Hematopoietic multipotent progenitor cell treated with erythropoietin and hydrocortisone succinate and interleukin-3 and kit ligand, for 17 days (in vitro differentiated cells): ENCODE measurements at places on chromosomes 7 and 10.
A peak's percentile ranks its signal among the peaks of the same experiment; 100 is the strongest.

DNA sequence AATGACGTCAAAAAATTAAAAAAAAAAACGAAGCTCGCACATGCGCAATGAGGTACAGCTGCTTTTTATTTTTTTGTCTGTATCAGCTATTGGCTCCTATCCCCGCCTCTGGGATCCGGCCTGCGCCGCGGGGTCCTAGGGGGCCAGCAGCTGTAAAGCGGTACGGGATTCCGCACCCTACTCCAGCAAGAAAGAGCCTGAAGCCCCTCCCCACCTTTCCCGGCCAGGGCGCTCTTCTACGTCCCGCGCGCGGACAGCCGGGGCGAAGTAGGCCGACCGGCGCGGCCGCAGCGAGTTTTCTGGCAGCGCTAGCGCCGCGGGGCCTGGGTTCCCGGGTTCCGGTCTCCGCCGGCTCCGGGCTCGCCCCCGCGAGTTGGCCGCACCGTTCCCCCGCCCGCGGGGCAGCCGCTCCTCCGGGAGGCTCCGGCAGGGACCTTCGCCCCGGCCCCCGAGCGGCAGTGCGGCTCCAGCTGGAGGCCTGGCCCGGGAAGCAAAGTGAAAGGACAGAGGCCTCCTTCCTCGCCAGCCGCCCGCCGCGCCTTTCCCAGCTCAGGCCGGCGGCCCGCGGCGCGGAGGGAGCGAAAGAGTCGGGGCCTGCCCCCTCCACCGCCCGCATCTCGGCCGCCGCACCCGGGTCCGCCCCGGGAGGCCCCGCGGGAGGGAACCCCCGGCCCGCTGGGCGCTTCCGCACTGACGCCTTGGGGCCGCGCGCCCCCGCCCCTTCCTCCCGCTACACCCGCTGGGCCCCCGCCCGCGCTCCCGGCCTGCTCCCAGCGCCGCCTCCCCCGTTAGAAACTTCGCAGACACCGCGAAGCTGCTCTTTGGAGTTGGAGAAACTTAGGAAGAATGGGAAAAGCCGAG is 4.7 kb upstream of the SPAG6 start:
- peak; percentile 95 for DNase-seq

GRCh38 chr10:93068411-93069244 is 5.1 kb upstream of the CYP26A1 start:
- DNase-seq = no peak

GRCh38 chr7:78039790-78040776 is 241.5 kb downstream of the PHTF2 start:
- peak; percentile 35 for DNase-seq

DNA sequence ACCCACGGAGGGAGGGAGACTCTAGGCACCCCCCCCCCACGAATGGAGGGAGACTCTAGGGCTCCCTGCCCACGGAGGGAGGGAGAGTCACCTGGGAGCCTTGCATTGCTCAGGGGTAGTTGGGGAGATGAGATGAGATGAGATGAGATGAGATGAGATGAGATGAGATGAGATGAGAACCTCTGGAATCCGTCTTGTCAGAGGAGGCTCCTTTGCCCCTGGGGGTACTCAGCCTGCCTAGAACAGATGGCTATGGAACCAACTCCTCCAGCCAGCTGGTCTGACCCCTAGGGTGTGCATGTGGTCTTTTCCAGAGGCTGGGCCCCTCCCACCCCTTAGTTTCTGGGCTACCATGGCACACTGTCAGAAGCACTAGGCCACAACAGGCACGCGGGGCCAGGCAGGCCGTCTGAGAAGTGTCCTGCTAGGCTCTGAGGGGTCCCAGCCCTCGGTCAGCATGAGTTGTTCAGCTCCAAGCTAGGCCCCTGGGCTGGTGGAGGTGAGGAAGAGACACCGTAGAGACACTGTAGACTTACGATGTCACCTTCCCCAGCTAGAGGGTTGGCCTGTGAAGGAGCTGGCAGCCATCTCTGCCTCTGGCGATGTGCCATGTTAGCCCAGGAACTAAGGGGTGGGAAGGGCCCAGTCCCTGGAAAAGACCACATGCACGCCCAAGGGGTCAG is 8.8 kb downstream of the TSPAN15 start:
- DNase-seq = no peak

DNA sequence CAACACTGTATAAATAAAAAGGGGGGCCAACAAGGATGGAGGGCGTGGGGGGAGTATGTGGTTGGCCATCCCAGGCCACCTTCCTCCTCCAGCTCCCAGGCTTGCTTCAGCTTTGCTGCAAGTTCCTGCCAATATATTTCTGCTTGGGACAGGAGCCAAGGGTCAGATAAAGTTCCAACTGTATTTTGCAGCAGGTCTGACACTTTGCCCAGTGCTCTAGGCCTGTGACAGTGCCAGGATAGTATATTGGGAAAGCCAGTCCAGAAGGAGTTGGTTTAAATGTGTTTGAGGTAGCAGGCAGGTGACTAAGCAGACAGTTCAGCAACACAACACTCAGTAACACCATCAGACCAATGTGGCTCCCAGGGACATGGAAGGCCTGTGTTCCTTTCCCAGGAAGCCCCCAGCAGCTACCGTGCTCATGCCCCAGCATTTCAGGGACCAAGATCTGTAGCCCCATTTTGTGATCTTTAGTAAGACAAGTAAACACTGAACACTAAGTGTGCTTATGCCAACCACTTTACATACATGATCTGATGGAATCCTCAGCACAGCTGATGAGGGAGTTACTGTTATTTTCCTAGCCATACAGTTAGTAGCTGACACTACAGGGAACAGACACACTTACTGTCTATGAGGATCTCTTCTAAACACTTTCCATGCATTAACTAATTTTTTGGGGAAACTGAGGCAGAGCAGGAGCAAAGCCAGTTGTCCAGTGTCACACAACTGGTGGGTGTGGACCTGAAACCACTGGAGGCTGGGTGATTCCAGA is 38.9 kb downstream of the DNAJB12 start:
- peak; percentile 64 for DNase-seq

DNA sequence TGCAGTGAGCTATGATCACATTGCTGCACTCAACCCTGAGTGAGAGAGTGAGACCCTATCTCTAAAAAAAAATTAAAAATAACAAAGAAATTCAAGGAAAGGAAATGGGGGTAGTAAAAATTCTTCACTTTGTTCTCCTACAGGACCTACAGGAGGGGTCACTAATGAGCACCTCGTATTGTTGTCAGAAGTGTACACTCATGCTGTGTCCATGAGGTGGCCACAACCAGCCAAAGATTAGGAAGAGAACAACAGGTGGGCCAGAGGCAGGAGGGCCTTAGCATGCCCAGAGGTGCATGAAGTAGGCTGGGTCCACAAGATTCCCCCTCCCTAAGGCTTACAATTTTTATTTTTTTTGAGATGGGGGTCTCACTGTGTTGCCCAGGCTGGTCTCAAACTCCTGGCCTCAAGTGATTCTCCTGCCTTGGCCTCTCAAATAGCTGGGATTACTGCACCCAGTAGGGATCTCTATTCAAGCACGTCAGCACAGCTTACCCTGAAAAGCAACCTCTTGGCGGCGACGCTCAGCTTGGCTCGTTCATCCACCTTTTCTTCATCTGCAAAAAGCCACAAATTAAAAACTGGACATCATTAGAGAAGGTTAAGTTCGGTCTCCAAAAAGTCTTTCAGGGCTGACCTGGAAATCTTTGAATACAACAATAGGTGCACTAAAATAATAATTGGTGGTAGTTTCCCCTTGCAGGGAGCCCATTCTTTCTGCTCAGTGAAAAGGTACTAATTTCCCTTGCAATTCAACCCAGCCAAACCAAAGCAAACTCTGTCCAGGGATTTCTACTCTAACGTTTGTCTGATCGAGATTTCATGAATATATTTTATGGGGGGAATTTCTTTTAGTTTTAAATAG is 104.4 kb downstream of the SVIL start:
- no peak for DNase-seq

GRCh38 chr10:119412244-119413092 is 130.1 kb downstream of the RGS10 start:
- no peak for DNase-seq
